HepG2 (cell line): ENCODE measurements at places on chromosomes 4 and X. TPM values are rescaled to one million over a fixed set of nuclear protein-coding genes. Genes with fewer than 3 reads are reported as not detected.

DNA sequence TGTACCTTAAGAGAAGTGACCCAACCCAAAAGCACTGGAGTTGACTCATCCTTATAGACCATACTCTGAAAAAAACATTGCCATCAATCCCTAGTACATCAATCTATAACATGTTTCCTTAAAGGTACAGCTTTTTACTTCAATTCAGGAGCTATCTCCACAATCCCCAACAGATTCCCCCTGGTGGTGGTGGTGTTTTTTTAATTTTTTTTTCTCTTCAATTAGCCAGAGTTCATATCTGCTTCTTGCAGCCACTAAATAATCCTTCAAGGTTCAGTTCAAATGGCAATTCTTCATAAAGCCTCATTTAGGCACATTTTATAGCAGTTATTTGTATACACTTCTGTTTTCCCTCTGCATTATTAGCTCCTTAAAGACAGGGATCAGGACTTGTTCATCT lies 60.7 kb upstream of the KDR start:
- no peak for DNase-seq

DNA sequence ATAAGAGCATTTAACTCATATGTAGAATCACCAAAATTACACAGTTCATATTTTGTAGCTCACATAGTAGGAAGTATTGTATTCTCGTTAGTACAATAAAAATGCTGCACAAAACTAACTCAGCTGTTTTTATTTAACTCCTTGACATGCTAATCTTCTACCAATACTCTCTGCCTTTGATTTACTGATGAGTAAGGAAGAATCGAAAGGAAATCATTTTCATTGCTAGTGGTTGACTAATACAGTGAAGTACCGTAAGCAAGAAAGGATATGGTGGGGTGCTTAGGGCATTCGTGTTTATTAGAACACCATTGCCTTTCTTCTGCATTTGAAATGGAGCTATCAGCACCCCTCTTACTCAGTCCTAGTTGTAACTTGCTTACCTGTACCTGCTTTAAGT lies 1239.1 kb upstream of the TENM3 start:
- DNase-seq, result no peak

GRCh38 chrX:110228453-110228852 lies 89.4 kb downstream of the AMMECR1 start:
- DNase-seq, result no peak

GRCh38 chr4:85571008-85571407 lies 96.1 kb downstream of the ARHGAP24 start:
- DNase-seq, result no peak

- no peak for DNase-seq
These were observed 142.4 kb downstream of the ANXA5 start for GRCh38 chr4:121554382-121554781.

- no peak for DNase-seq
These were observed 60.4 kb downstream of the SORCS2 start for GRCh38 chr4:7252510-7253340.

GRCh38 chr4:99861120-99861905 lies 32.9 kb downstream of the LAMTOR3 start:
- DNase-seq, result no peak

DNA sequence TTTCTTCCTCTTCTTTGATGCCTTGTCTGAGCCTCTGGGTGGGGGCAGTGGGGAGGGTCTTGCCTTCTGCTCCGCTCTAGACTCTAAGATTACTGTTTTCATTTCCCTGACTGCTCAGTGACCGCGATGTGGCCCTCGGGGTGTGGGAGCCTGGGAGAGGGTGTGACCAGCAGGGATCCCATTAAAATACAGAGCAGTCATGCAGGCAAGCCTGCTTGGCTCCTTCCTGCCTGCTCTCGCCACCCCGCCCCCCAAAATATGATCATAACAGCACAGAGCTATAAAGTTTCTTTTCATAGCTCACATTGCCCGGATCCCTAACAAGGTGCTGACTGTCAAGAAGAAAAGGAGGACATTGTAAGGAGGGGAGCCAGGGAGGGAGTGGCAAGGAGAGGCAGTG lies 332.9 kb downstream of the RAB28 start:
- no peak for DNase-seq

- DNase-seq, result no peak
These were observed 144.8 kb downstream of the NWD2 start for GRCh38 chr4:37389366-37389765.

DNA sequence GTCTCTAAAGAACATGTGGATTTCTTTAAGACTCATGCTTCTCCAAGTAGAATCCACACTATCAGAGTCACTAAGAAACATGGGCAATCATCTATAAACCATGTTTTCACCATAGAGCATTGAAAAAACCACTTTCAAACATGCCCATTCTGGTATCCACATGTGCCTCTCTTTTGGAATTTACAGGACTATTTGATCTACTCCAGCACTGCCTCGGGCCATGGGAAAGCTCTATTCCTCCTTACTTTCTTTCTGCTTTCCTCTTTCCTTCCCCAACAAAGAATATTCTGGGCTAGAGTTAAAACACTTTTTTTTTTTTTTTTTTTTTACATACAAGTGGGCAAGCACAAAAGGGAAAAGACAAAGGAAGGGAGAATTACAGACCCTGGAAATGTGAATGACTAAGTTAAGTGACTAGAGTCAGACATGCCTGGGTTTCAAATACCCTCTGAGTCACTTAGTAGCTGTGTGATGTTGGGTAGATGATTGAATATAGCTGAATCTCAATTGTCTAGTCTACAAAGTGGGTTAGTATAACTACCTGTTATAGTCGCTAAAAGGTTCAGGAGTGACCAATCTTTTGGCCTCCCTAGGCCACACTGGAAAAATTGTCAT lies 847.7 kb upstream of the INTU start:
- DNase-seq, result no peak

DNA sequence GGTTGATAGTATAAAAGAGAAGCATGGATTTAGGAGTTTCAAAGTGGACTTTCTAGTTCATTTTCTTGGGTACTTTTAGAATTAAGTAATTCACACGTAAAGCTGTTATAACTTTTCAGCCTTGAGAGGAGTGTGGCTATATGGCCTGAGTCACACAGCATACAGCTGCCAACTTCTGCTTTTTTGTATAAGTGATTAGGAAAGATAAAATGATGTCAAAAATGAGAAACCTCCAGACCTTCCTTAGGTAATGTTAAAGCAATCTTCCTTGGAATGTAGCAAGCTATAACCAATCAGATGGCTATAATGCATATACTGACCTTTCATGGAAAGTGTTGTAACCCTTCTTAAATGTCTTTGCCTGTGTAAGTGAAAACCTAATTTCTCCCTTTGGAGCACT lies 39.2 kb downstream of the RAB40AL start:
- no peak for DNase-seq

- no peak for DNase-seq
These were observed 60.2 kb downstream of the SLIT2 start for GRCh38 chr4:20311856-20312255.

DNA sequence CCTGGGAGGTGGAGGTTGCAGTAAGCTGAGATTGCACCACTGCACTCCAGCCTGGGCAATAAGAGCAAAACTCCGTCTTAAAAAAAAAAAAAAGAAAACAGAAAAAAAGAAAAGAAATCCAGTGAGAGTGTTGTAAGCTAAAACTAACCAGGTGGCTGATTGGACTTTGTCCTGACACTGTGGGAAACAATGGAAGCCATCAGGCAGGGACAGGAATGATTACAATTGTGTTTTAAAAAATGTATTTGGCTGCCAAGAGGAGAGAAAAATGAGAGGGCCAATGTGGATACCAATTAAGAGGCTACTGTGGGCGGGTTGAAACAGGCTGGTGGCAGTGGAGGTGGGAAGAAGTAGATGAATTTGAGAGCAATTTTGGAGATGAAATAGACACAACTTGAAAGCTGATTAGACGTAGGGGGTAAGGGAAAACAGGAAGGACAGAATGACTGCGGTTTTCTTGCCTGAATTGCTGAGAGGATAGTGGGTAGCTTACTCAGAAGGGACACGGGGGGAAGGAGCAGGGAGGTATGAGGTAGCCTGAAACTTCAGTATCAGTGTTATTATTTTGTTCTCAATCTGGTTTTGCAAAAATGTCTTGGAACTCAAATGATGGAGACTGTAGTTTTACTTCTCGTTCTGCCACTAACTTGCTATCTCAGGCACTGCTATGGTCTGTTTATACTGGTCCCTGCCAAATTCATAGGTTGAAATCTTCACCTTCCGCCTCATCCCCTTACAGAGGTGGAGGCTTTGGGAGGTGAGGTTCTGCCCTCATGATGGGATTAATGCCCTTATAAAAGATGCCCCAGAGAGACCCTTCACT lies 45.6 kb upstream of the CHRNA9 start:
- no peak for DNase-seq

- no peak for DNase-seq
These were observed 78.3 kb upstream of the DUSP21 start for GRCh38 chrX:44765556-44765955.

DNA sequence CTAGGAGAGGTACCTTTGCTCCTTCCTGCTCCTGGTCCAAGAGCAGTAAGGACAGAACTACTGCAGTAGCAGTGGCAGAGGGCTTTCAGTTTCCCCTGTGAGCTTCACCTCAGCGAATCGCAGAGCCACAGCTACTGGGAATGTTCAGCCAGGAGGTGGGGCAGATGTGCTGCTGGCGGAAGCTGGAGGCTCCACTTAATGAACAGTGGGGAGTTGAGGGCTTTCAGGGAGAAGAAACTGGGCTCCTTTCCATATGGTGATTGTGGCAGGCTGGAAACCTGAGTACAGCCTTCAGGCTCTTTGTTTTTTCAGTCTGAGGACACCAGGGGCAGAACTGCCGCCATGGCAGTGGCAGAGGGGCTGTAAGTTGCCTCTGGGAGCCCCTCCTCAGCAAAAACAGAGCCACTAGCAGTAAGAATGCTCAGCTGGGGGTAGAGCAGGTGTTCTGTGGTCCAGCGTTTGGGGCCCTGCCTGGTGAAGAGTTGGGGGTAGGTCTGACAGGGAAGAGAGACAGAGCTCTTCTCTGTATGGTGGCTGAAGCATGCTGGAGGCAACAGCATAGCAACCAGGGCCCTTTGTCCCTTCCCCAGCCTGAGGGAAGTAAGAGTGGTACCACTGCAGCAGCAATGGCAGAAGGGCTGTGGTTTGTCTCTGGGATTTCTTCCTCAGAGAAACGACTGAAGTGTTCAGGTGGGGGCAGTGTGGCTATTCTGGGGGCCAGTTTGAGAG lies 106.0 kb upstream of the GRXCR1 start:
- DNase-seq, result no peak

DNA sequence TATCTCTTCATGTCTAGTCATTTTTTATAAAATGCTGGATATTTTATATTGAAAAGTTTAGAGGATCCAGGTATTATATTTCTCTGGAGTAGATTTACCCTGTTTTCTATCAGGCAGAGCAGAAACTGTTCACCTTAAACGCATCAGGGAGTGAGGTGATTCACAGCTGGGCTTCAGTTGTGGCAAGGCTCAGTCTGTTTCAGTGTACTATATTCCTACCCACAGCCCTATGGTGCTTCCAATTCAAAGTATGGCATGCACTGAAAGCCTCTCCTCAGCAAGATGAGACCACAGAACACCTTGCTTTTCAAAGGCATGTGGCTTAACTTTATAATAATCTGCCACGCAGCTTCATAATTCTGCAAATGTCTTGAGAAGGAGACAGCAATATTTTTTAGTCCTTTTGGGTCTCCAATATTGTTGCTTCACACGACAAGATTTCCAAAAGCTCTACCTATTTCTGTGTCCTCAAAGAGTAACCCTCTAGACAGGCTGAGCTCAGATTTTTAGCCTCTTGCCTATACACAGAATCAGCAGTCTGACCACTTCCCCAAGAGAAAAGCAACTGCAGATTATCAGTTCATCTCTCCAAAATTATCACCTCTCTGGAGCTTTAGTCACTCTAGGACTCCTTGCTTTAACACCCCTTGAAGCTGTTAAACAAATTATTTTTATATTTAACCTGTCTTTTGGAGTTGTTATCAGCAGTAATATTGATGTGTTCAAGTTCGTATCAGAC lies 24.4 kb downstream of the PRDM5 start:
- no peak for DNase-seq

DNA sequence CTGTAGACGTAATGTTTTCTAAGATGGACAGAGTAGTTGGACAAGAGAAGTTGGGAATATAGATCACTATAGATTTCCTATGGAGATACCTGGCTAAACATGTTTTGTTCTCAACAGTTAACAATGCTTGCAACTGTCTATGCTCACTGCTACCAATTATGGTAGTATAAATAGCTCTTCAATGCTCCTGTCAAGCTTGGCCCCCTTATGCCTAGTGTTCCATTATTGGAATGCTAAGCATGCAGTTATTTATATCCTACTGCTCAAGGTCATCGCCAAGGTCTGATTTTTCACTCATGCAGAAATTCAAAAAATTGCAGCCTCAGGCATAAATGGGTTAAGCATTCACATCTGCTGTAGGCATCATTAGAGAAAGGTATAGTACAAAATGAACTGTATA lies 519.0 kb downstream of the IL15 start:
- no peak for DNase-seq

- DNase-seq, result no peak
These were observed 313.3 kb upstream of the ATOH1 start for GRCh38 chr4:93515208-93515607.

DNA sequence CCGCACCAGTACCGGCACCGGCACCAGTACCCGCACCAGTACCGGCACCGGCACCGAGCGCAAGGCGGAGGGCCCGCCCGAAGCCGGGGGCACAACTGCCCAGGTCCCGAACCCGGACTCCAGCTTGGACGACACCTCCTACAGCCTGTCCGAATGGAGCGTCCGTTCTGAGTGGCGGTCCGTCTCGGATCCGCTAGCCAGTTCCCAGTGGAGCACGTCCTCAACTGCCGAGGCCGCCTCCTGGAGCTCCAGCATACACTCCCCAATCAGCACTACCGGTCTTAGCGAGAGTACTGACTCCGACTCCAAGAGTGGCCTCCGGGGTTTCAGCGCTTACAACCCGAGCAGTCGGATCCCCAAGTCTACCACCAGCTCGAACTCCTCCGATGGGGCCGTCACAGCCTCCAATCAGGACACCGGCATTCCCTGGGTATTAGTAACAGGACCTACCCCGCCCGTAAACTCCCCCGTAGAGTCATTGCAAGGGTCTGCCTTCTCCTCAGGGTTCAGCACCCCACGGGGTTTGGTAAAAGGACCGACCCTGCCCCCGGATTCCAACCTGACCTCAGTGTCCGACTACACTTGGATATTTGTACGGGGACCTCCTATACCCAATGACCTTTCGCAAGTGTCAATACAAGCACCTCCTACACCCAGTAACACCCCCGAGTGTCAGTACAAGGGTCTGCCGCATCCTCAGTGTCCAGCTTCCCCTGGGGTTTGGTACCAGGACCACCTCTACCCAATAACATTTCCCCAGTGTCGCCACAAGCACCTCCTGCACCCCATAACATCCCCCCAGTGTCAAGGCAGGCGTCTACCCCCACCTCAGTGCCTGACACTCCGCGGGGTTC lies 721 bp upstream of the MAOA start:
- no peak for DNase-seq

The PDE5A gene
- 0.20 and 0.22 TPM in 2 replicates for polyA plus RNA-seq

The SPARCL1 gene
- polyA plus RNA-seq, result not detected in 2 replicates

The TEX13C gene
- polyA plus RNA-seq, result not detected in 2 replicates

The KLHL4 gene
- polyA plus RNA-seq, result 0.04 TPM in 1 of 2 replicates, not detected in the other

The CT47C1 gene
- not detected in 2 replicates for polyA plus RNA-seq

The RAB9B gene
- polyA plus RNA-seq, result 0.04 TPM in 1 of 2 replicates, not detected in the other

The PGAM4 gene
- polyA plus RNA-seq, result 0.10 and 0.24 TPM in 2 replicates

The GAGE12F gene
- not detected in 2 replicates for polyA plus RNA-seq

The NCAPG gene
- 8.1 and 14.8 TPM in 2 replicates for polyA plus RNA-seq

The NPY2R gene
- not detected in 2 replicates for polyA plus RNA-seq
